ENCODE measurements at places on chromosomes 3 and 15.

DNA sequence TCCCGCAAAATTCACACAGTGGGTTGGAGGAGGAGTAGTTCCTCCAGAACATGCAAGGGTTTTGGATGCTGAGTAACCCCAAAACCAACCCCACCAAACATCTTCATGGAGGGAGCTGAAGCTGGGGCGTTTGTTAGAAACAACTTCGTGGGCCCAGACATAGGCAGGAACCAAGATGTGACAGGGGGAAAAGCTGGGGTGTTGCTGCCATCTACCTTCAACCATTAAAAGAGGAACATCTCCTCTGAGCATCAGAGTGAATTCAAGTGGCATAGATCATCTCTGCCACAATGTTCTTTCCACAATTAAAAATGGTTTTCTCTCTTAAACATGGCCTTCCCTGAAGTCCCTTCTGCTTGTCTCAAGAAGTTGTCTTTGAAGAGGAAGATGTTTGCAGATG lies 20.5 kb downstream of the SIDT1 start:
- peak; percentile 10 for DNase-seq

- DNase-seq = no peak
Measured at GRCh38 chr3:154188437-154188836, 67.2 kb downstream of the ARHGEF26 start.

DNA sequence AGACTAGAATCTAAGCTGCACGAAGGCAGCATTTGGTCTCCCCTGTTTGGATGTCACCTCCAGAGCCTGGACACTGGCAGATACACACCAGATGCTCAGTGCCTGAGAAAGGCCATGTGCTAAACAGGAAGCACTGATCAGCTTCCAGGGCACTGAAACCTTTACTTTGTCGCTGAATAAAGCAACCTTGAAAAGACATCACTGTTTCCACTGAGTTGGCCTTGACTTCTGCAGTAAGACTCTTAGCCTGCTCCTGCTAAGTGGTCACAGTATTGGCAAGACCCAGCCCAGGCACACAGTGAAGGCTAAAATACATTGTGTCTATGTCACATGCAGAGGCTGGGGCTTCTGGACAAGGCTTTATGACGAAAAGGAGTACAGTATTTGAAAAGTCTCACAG lies 104.3 kb upstream of the ICE2 start:
- DNase-seq = no peak

DNA sequence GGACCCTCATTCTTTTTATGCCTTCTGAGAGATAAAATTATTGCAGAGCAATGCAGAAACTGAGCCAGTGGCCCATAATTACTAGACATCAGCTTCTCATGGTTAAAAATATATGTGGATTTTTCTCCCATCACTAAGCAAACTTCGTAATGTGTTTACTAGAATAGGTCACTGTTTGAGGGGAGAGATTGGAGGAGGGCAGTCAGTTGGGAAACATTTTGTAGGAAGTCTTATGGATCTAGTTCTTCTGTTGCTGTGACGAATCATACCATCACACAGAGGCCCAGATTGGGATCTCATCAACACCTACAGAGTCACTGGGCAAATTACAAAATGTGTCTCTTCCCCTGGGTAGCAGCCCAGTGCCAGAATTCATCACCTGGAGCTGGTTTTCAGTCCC lies 81.4 kb downstream of the PDE8A start:
- DNase-seq = no peak

GRCh38 chr3:179309225-179310078 lies 13.4 kb upstream of the ZNF639 start:
- peak; percentile 9 for DNase-seq

DNA sequence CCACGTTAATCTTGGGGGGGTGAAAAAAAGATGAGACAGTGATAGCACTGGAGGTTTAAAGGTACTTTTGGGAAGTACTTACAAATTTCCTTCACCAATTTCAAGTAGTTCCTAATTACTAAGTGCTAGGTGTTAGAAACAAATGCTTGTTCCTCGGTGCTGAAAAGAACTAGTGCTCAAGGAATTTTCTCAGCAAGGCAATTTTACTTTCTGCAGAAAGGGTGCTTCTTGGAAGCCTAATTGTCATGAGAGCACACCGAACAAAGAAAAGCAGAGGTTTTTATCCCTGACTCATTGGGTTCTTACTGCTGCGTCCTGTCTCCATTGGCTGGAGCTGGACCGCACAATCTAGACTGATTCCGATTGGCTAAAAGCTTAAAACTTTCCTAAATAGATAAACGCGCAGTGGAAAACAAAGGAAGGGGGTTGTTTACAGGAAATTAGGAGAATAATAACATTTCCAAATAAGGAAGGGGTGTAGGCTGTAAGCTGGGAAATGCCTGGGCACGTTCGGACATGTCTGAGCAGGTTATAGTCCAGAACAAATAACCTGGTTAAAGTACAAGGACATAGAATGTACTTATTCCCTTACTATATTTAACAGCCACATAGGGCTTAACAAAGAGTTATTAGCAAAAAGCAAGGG lies 49.6 kb downstream of the CHD2 start:
- DNase-seq = no peak

- DNase-seq = no peak
Measured at GRCh38 chr3:102483556-102483955, 48.7 kb downstream of the ZPLD1 start.

DNA sequence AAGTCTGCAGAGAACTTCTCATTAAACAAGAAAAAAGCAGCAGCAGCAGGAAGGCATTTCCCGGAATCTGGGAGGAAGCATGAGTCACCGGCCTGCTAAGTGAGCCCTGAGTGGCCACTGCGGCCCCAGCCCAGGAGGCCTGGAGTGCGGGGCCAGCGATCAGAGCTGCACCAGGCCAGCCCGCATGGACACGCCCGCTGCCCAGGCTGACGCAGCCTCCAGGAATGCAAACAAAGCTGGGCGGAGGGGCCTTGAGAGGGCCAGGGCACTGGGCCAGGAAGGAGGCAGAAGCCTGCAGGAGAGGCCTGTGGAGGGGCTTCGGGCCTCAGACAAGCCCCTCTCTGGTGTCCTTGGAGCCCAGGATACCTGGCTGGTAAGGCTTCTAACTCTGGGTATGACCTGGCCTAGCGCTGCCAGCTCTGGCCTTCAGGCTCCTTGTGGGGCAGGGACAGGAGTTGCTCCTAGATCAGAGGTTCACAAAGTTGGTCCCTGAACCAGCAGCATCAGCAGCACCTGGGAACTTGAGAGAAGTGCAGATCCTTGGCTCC lies 101.2 kb downstream of the SMAD6 start:
- DNase-seq = peak; percentile 55

DNA sequence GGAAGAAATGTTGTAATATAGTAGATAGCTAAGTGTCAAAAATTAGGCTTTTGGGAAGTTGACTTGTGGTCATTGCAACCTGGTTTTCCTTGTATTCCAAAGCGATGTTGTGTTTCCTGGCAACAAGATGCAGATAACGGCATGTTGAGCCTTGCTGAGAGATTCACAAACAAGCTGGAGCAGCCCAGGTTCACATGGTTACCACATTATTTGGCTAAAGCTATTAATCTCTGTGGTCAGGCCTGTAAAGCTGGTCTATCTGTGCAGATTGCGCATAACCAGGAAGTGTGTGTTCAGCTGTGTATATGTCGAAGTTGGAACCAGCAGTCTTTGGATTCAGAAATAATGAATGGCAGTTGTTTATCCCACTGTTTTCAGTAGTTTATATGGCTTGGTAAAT lies 6.6 kb downstream of the TIPARP start:
- DNase-seq = peak; percentile 80

DNA sequence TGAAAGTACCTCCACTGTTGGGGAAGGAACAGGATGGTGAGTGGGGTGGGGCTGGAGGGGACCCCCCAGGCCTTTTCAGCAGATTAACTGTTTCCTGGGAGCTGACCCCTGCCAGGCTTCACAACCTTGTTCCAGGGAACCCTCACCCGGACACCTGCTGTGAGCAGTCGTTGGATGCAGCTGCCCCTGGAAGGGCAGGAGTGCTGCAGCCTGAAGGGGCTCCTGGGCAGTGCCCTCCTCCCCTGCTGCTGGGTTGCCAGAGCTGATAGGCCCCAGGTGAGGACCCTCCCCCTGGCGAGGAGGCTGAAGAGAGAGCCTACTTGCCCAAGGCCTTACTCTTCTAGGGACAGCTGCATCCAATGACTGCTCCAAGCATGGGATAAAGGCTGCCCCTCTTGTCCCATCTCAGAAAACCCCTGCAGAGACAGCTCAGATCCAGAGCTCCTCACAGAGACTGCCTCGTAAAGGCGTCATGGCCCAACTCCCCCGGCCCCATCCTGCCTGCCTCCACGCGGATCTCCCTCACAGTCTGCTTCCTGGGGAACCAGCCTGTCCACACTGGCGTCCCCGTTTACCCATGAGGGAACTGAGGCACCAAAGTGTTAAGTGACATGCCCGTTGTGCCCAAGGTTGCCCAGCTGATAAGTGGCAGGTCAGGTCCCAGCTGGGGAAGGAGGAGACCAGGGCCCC lies 193.4 kb upstream of the LINGO1 start:
- DNase-seq = no peak

DNA sequence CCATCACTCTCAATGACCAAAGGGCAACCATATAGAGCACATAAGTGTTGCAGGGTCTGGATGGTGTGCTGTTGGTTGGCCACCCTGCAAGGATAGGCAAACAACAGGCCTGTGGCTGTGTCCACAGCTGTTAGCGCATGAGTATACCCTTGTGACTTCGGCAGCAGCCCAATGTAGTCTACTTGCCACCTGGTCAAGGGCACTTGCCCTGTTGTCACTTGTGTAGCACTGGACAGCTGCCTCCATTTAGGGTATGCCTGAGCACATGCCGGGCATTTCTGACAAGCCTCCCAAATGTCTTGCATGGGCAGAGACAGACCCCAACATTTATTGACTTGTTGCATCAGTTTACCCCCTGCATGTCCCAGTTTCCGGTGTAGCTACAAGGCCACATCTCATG lies 12.8 kb downstream of the CCRL2 start:
- no peak for DNase-seq

GRCh38 chr3:37730825-37731224 lies 130.9 kb upstream of the CTDSPL start:
- no peak for DNase-seq

DNA sequence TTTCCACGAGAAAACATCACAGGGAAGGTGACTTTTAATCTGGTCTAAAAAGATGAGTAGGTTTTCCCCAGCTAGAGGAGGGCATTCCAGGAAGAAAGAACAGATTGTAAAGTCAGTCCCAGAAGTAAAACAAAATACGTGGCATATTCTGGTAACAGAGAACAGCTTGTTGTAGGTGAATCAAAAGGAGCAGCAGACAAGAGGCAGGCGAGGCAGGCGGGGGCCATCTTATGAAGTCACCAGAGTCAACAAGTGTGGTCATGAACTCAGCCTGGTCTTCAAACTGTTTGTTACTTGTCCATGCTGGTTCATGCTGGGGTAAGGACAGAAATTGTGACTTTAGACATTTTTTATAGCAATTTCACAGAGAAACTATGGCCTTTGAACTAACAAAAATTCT lies 4.0 kb upstream of the POPDC2 start:
- DNase-seq = peak; percentile 57

- DNase-seq = no peak
Measured at GRCh38 chr15:68429691-68430470, 2.1 kb downstream of the ITGA11 start.

GRCh38 chr15:44727485-44728231 lies 8.7 kb upstream of the TRIM69 start:
- no peak for DNase-seq

DNA sequence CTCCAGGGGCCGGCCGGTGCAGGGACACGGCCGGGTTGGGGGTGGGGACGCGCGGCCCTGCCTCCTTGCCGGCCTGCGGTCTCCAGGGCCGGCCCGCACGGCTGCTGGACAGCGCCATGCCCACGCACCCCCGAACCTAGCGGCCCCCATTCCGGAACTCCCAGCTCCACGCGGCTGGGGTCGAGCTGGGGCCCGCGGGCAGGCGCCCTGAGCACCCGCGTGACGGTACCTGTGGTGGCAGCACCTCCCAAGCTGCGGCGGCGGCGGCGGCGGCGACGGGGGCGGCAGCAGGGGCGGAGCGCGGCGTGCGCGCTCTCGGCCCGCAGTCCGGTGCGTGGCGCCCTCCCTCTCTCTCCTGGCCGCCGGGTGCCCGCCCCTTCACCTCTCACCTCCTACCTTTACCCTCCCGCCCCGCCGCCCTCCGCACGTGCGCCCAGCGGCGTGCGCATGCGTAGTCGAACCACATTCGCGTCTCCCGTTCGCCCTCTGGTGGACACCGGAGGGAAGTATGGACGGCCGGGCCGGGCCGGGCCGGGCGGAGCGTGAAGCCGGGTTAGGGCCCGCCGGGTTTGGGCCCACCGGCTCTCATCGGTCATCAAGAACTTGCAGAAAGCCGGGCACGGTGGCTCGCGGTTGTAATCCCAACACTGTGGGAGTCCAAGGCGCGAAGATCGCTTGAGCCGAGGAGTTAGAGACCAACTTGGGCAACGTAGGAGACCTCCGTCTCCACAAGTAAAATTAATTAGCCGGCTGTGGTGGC lies at the start of gene SCAP:
SCAP (minus strand) TSS at position 372 of the 760 bp plus-strand sequence. CDS start 32,948 bp downstream, outside the sequence.
- peak; percentile 82 for DNase-seq

DNA sequence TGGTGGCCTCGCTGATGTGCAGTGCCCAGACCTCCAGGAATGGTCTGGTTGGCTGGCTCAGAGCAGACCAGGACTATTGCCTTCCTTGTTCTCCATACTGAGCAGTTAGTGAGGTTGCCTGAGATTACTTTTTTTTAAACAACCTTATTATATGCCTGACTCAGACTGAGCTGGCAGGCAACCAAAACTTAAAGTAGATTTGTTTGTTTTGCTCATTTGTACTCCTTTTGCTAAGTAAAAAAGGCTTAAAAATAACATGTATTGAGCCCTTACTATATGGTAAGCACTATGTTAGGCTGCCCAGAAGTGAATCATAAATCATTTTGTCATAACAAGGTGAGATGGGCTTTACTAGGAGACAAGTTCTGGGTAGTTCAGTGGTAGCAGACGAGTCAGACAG lies 92.4 kb downstream of the GHSR start:
- DNase-seq = no peak

GRCh38 chr3:82002491-82002890 lies 241.0 kb upstream of the GBE1 start:
- DNase-seq = no peak

DNA sequence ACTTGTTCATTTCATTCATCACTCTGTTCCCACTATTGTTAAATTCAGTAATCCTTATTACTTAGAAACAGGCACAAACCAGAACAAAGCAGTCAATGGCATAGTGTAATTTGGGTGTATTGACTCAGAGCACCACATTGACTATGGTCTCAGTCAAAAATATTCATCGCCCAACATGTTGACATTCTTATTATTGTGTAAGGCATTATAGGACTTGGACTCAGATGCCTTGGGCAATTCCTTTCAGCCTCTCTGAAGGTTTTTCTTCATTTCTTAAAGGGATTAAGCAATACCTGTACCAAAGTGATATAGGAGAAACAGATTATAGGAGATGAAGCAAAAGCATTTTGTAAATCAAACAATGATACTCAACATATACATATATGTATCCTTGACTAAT lies 114.7 kb upstream of the BHLHE40 start:
- peak; percentile 20 for DNase-seq
